ENCODE measurements at places on chromosomes 11 and 22.

GRCh38 chr11:68657021-68657780 lies 27.1 kb upstream of the GAL start:
- H3K27me3 ChIP-seq, result peaks cover 4% of the 10 kb centered on the region
- H3K4me1 ChIP-seq, result no peaks in the 10 kb centered on the region
- no peak overlapping the region for H3K4me3 ChIP-seq
- no peak for DNase-seq
- H3K36me3 ChIP-seq, result no peaks in the 10 kb centered on the region
- H3K27ac ChIP-seq, result no peak overlapping the region

DNA sequence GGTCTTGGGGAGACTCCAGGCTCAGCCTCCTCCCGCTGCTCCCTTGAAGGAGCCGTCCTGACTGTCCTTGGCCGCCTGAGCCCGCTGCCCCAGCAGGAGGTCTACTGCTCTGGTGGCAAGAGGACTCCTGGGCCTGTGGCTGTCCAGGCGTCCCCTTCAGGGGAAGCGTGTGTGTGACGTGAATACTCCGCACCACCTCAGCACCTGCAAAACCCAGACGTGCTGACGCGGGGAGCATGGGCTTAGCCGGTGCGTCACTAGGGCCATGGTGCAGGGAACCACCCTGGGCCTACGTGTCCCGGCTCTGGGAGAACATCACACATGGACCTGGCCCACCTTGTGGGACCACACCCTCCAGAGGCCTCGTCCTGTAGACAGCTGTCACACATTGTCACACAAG lies 30.2 kb upstream of the BRSK2 start:
- no peak overlapping the region for H3K27ac ChIP-seq
- peaks cover 14% of the 10 kb centered on the region for H3K27me3 ChIP-seq
- DNase-seq, result no peak
- no peaks in the 10 kb centered on the region for H3K4me1 ChIP-seq
- no peaks in the 10 kb centered on the region for H3K36me3 ChIP-seq

GRCh38 chr11:63510360-63511047 lies 4.6 kb downstream of the LGALS12 start:
- no peak for DNase-seq
- no peaks in the 10 kb centered on the region for H3K27me3 ChIP-seq
- no peaks in the 10 kb centered on the region for H3K36me3 ChIP-seq
- H3K4me1 ChIP-seq, result no peaks in the 10 kb centered on the region
- no peak overlapping the region for H3K4me3 ChIP-seq
- no peak overlapping the region for H3K27ac ChIP-seq

DNA sequence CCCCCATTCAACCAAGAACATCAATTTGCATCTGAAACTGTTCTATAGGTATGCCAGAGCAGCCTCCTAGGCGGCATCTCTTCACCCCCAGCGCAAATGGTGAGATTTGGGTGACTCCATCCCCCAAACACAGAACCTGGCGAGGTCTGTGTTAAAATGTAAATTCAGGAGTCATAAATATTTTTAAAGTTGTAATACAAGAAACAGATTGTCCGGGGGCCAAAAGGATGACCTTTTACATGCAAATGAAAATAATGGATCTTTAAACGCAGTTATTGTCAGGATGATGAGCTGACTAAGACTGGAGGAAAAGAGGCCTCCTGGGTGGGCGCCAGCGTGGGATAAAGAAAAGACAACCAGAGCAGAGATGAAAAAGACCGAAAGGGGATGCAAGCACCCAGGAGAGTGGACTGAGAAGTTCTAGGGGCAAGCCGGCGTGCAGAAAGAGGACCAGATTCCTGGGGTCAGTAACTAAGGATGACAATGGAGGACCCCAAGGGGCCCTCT lies 16.0 kb upstream of the ADA2 start:
- no peaks in the 10 kb centered on the region for H3K36me3 ChIP-seq
- H3K4me3 ChIP-seq, result no peak overlapping the region
- no peak overlapping the region for H3K27ac ChIP-seq
- no peak for DNase-seq
- H3K27me3 ChIP-seq, result no peaks in the 10 kb centered on the region

DNA sequence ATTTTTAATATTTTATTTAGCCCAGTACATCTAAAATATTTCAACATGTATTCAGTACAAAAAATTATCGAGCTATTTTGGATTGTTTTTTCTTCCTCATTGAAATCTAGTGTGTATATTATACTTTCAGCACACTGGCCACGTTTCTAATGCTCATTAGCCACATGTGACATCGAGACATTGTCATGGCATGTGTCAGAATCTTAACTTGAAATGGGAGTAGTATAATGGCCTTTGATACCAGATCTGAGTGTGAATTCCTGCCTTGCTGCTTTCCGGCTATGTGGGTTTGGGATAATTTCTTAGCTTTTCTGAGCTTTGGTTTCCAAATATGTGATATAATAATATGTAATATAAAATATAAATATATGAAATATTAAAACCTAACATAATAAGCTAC lies 54.3 kb downstream of the BCL2L13 start:
- no peak overlapping the region for H3K4me3 ChIP-seq
- DNase-seq, result no peak
- peaks cover 7% of the 10 kb centered on the region for H3K36me3 ChIP-seq
- no peak overlapping the region for H3K27ac ChIP-seq
